ENCODE measurements at places on chromosomes 13 and 19.

DNA sequence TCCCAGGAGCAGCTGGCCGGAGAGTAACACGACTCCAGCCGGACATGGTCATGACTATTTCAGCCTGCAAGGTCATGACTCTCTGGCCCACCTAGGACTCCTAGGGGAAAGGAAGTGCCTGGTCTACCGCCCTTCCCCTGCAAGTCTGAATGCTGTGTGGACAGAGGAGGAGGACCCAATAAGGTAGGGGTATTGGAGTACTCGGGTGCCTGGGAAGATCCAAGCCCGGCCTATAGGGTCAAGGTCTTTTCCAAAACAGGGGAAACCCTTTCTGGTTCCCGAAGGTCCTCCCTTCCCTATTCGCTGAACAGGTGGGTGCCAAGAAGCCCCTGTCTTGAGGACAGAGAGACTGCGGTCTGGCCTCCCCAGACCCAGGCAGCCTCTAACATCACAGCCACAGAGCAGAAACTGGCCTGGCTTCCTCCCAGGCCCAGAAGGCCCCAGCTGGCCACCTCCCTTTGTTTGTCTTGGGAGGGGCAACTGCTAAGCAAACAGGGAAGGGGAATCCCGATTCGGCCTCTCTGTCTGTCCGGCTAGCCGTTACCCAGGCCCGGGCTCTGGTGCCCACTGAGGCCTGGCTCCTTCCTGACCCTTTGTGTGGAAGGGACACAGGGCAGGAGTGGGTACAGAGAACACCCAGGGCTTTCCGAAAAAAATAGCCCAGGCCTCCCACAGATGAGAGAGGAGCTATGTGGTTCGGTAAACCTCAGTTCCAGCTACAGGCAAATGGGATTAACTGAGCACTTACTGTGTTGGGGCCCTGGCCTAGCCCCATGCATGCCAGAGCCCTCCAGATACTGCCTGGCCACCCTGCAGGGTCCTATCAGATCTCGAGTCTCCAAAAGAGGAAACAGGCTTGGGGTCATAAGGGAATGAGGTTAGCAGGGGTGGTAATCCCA, 5.2 kb upstream of the GRAMD1A start:
- peaks cover 6% of the 10 kb centered on the region for H3K4me1 ChIP-seq
- no peak overlapping the region for H3K4me3 ChIP-seq
- no peak for DNase-seq
- H3K27ac ChIP-seq, result no peak overlapping the region

DNA sequence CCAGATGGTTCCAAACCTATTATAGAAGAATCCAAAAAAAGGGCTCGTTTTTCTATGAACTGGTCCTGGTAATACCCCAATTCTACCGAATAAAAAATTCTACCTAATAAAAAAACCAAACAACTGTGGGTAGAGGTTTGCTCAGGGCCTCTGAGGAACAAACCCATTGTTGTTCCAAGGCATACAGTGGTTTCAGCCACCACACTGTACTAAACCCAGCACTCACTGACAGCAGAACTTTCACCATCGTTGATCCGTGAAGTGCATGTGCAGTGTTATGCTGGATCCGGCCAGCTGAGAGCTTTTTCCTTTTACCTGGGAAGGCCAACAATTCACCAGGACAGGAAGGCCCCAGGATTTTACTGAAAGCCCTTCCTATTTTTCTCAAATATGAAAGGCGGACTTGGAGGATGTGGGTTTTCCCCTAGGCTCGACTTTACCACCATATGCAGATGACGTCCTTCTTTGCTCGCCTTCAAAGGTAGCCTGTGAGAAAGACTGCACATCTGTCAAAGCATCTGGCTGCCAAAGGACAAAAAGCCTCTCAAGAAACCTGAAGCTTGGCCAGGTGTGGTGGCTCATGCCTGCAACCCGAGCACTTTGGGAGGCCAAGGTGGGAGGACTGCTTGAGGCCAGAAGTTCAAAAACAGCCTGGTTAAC, 7.2 kb upstream of the PABPC3 start:
- no peaks in the 10 kb centered on the region for H3K27me3 ChIP-seq
- H3K27ac ChIP-seq, result no peak overlapping the region
- H3K4me1 ChIP-seq, result no peaks in the 10 kb centered on the region
- H3K36me3 ChIP-seq, result no peaks in the 10 kb centered on the region
- no peak overlapping the region for H3K4me3 ChIP-seq

- H3K27me3 ChIP-seq, result no peaks in the 10 kb centered on the region
- H3K4me3 ChIP-seq, result no peak overlapping the region
- no peaks in the 10 kb centered on the region for H3K36me3 ChIP-seq
- no peaks in the 10 kb centered on the region for H3K4me1 ChIP-seq
These were observed 1657.5 kb downstream of the SLITRK1 start for GRCh38 chr13:82224806-82225205.

DNA sequence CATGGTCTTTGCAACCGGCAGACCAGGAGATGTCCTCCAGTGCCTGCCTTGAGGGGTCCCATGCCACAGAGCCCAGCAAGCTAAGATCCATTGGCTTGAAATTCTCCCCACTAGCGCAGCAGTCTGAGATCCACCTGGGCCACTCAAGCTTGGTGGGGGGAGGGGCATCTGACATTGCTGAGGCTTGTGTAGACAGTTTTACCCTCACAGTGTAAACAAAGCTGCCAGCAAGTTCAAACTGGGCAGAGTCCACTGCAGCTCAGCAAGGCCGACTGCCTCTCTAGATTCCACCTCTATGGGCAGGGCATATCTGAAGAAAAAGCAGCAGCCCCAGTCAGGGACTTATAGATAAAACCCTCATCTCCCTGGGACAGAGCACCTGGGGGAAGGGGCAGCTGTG, 32.0 kb upstream of the ITM2B start:
- no peaks in the 10 kb centered on the region for H3K36me3 ChIP-seq
- peak overlapping the region; percentile 63 for H3K27ac ChIP-seq
- no peaks in the 10 kb centered on the region for H3K27me3 ChIP-seq
- no peak overlapping the region for H3K4me3 ChIP-seq

DNA sequence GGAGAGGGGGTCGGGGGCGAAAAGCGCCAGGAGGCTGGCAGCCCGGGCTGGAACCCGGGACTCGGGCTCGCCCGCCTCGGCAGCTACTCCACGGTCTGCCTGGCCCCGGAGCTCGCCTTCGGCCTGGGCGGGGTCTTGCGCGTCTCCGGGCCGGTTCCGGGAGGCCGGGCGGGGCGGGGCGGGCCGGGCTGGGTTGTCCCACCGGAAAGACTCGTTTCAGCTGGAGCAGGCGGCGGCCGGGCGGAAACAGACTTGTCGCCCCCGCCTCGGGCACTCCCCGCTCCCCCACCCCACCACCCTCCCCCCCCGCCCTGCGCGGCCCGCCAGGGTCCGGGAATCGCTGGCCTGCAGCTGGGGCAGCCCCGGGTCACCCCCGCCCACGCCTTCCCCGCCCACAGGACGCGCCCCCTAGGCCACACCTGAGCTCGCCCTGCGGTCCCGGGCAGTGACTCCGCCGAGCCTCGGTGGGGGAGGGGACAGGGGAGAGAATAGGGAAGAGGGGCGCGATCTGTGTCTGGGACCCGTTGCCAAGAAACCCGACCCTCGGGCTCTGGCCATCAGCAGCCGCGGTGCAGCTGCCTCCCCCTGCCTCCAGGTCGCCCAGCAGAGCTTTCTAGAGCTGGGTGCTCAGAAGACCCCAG, 109.4 kb downstream of the KCTD15 start:
- H3K4me1 ChIP-seq, result no peaks in the 10 kb centered on the region
- peak; percentile 29 for DNase-seq
- H3K27me3 ChIP-seq, result no peaks in the 10 kb centered on the region
- H3K4me3 ChIP-seq, result peak overlapping the region; percentile 35

GRCh38 chr19:13691569-13692435, 72.5 kb upstream of the MRI1 start:
- no peaks in the 10 kb centered on the region for H3K36me3 ChIP-seq
- no peak for DNase-seq
- H3K4me1 ChIP-seq, result no peaks in the 10 kb centered on the region
- H3K27ac ChIP-seq, result no peak overlapping the region
- H3K4me3 ChIP-seq, result no peak overlapping the region

DNA sequence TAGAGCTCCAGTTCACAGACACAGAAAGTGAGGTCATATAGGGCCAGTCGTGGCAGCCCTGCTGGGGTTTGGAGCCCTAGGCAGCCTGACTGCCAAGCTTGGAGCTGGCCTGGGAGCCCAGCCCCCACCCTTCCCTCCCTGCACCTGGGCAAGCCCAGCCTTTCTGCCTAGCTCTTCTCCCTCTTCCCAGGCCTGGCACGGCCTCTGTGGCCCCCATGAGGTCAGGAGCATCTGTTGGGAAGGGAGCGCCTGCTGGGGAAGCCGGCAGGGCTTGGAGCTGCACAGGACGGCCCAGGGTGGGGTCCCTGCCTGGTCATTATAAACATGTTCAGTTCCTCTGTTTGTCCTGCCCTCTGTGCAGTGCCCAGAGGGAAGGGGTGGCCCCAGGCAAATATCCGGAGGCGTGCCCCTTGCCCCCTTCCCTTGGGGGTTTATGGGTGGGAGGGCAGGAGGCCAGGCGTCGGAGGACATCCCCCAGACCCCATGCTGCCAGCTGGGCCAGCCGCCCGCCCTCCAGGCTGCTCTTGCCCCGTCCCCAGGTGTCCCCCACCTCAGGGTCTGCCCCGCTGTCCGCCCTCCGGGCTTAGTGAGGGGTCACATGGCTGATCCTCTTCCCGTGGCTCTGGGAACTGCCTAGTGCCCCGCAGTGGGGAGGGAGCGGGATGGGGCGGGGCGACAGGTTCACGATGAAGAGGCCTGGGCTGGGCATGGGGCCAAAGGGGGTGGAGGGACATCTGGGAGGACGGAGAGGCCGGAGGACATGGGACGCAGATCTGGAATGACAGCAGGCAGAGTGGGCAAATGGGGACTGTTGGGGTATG, 30.0 kb upstream of the NCCRP1 start:
- no peak overlapping the region for H3K27ac ChIP-seq
- peaks cover 11% of the 10 kb centered on the region for H3K36me3 ChIP-seq
- H3K27me3 ChIP-seq, result no peaks in the 10 kb centered on the region

- peaks cover 3% of the 10 kb centered on the region for H3K4me1 ChIP-seq
- no peak overlapping the region for H3K27ac ChIP-seq
- no peaks in the 10 kb centered on the region for H3K36me3 ChIP-seq
- DNase-seq, result no peak
These were observed 6.8 kb downstream of the TRAPPC6A start for GRCh38 chr19:45171211-45171623.

DNA sequence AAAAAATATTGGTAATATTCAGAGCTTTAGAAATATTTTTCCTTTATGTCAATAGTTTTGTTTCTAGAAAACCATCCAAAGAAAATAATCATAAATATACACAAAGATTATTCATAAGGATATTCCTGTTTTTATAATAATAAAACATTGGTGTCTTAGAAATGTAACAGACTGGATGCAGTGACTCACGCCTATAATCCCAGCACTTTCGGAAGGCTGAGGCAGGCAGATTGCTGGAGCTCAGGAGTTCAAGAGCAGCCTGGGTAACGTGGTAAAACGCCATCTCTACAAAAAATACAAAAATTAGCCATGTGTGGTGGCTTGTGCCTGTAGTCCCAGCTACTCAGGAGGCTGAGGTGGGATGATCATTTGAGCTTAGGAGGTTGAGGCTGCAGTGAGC, 106.8 kb downstream of the DHRS12 start:
- no peak overlapping the region for H3K27ac ChIP-seq
- no peaks in the 10 kb centered on the region for H3K27me3 ChIP-seq
- H3K36me3 ChIP-seq, result no peaks in the 10 kb centered on the region
- no peak for DNase-seq

- H3K27ac ChIP-seq, result peak overlapping the region; percentile 2
- peaks cover 12% of the 10 kb centered on the region for H3K36me3 ChIP-seq
These were observed 27.2 kb downstream of the EPN1 start for GRCh38 chr19:55702131-55702627.

DNA sequence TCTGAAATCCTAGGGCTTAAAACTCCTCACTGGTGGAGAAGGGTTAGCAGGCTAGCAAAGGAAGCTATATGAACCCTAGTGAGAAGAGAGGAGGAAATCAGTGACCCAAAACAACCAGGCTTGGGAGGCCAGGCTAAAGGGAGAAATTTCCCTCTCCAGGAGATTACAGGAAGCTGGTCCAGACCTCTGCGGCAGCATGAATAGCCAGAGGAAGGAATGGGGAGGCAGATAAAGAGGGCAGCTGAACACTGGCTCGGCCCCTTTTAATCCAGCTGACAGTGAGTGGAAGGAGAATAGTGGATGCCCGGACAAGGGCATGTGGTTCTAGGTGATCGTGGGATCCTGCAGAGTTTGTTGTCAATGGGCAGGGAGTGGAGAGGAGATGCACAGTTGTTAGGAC, 130.6 kb downstream of the COG6 start:
- no peaks in the 10 kb centered on the region for H3K36me3 ChIP-seq
- DNase-seq, result no peak
- no peak overlapping the region for H3K4me3 ChIP-seq
- H3K4me1 ChIP-seq, result no peaks in the 10 kb centered on the region
- H3K27ac ChIP-seq, result no peak overlapping the region
- H3K27me3 ChIP-seq, result no peaks in the 10 kb centered on the region

DNA sequence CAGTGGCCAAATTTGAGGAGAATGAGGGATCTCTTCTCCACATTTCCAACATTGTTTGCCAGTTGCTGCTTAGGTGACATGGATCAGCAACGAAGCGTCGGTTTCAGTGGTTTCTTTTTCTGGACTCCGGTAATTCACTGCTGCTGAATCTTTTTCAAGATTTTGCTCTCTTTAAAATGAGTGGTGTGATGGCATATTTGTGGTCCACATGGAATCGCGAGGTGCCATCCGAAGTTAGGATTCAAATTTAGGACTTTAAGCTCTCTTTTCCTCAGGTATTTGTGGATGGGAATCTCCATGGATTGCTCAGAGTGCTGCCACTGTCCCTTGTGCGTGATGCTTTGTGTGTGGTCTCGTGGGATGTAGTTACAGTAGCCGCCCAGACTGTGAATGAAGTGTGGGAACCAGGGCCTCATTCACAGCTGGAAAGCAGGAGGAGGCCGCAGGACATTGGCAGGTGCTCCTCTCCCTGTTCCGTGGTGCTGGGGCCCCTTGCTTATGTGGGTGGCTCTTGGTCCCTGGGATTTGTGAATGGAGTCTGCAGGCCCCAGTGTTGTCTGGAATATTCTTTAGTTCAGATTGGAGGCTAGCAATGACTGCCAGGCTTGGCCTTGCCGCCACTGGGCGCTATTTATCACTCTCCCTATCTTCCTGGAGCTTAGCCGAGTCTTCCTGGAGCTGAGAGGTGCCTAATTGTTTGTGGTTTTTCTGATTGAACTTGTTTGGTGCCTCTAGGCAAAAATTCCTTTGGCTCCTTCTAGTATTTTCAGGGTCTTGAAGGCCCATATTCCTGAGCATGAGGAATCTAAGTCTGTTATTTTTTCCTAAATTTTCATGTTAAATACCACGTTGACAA, 1.5 kb downstream of the ILF3 start:
- peaks cover 35% of the 10 kb centered on the region for H3K4me1 ChIP-seq
- no peaks in the 10 kb centered on the region for H3K27me3 ChIP-seq
- H3K4me3 ChIP-seq, result peak overlapping the region; percentile 94
- no peaks in the 10 kb centered on the region for H3K36me3 ChIP-seq
